ENCODE measurements at places on chromosomes 2 and 18.

DNA sequence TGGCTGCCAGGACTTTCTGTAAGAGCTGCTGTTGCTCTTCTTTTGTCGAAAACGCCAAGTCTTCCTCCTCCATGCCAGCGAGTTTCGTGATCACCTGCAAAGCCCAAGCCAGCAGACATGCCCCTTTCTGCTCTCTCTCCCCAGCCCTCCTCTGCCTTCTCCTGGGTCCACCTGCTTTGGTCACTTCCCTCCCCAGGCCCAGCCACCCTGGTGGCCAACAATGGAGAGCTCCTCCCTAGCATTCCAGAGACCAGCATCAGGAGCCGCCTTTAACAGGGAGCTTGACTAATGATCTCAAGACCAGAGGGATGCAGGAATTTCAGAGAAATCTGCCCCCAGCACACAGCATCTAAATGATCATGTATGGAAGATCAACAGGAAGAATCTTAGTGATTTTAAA lies 34.6 kb downstream of the ERCC3 start:
- DNase-seq = no peak

DNA sequence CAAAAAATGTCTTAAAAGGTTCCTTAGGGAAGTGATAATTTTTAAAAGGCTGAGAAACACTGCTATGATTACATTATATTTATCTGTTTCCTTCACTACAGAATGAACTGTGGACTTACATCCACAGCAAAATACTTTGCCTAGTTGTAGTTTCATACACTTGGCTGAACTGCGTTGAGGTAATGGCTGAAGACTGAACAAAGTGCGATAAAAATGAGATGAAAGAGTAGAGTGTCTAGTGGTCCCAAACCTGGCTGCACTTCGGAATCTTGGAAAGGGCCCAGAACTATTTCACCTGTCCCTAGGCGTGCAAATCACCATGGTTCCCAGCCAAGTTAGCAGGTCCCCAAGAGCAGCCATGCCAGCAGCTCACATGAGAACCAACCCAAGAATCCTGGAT lies 18.2 kb upstream of the IHH start:
- no peak for DNase-seq

GRCh38 chr2:232385660-232386489 lies 7.3 kb downstream of the ALPP start:
- DNase-seq = no peak

DNA sequence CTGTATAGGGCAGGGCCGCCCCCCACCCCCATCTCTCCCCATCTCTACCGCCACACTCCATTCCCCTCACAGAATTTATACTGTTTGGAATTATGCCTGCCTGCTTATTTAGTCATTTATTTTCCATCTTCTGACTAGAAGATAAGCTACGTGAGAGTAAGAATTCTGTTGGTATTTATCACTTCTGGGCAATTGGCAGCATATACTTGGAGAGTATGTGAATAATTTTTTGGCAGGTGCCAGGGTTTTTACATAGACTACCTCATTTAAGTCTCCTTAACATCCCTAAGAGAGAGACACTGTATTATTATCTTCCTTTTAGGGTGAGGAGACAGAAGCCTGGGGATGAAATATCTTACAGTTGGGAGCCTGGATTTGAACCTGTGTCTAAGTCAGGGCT lies 45.0 kb downstream of the SLC4A1AP start:
- DNase-seq = no peak

- no peak for DNase-seq
These were observed 48.6 kb downstream of the ANO7 start for GRCh38 chr2:241237047-241237446.

- no peak for DNase-seq
These were observed 42.1 kb upstream of the SNED1 start for GRCh38 chr2:240956171-240956934.

- no peak for DNase-seq
These were observed 60.4 kb downstream of the KIAA1328 start for GRCh38 chr18:36889321-36889720.

GRCh38 chr18:60060578-60060977 lies 160.8 kb downstream of the PMAIP1 start:
- DNase-seq = no peak

GRCh38 chr2:1648241-1649102 lies 95.8 kb downstream of the PXDN start:
- no peak for DNase-seq

- no peak for DNase-seq
These were observed 151.6 kb downstream of the TMEM18 start for GRCh38 chr2:525611-526010.

GRCh38 chr2:65420712-65421431 lies 11.5 kb downstream of the SPRED2 start:
- peak; percentile 38 for DNase-seq

DNA sequence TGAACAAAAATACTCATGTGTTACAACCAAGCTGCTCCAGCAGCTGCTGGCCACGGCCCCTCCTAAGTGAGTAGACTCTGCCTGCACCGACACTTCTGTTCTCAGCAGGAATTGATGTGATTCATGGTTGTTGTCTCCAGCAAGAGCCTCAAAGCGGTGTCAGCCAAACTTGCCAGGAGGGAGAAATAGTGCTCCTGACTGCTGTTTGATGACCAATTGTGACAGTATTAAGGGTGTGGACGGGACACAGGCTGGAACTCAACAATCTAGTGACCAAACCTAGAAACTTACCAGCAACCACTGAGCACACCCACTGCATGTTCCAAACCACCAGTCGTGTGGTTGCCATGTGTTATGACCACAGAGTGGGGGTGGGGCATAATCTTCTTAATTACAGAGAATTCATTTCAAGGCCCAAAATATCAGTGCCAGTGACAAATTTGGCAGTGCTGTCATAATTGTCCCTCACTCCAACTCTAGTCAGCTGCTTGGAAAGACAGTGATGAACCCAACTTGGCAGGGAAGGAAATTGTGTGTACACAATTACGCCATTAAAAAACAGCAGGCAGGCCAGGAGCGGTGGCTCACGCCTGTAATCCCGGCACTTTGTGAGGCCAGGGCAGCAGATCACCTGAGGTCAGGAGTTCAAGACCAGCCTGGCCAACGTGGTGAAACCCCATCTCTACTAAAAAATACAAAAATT lies 30.4 kb downstream of the FBLN7 start:
- DNase-seq = no peak

- DNase-seq = no peak
These were observed 97.7 kb downstream of the TMEM17 start for GRCh38 chr2:62408241-62408677.

DNA sequence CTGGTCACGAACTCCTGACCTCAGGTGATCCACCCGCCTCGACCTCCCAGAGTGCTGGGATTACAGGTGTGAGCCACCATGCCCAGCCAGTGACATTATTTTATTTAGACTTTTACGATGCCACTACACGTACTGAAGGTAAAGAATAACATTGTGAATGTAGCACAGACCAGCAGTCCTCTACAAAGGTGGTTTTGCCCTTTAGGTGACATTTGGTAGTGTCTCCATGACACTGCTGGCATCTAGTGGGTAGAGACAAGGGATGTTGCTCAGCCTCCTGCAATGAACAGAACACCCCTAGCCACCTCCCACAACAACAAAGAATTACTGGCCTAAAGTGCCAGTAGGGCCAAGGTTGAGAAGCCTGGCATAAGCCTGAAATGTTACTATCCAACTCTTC lies 69.5 kb downstream of the MYOM1 start:
- no peak for DNase-seq

- DNase-seq = peak; percentile 14
These were observed 419.9 kb downstream of the TGIF1 start for GRCh38 chr18:3869848-3870247.

GRCh38 chr2:20169796-20170703 lies 54.9 kb downstream of the SDC1 start:
- DNase-seq = no peak

DNA sequence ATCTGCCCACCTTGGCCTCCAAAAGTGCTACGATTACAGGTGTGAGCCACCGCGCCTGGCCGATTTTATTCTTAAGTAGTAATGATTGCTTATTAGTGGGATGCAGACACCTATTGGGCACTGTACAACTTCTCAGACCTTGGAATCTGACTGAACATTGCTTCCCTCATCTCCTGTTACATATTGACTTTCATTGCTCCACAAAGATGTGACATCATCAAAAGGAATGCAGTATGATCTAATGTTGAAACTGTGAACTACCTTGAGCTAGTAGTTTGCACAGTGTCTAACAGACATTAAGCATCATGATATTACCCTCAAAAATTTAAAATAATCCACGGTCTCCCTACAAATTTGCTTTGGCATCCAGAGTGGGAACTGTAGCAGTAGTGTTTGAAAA lies 109.8 kb upstream of the SIX2 start:
- DNase-seq = no peak

DNA sequence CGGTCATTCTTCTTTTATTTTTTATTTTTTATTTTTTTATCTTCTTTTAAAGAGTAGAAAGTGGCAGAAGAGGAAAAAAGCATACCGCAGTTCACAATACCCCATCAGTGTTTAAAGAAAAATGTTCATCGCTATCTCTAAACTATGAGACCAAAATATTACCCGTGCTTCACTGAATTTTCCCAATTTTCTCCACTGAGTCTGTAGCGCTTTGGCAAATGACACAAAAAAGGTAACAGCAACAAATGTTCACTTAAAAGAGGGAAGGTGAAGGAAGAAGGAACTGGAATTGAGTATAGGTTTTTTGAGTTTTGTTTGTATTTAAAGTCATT lies 15.1 kb upstream of the RIOK3 start:
- DNase-seq = no peak

- DNase-seq = no peak
These were observed 169.2 kb downstream of the LNPK start for GRCh38 chr2:175832866-175833265.

GRCh38 chr2:46846536-46846935 lies 69.1 kb downstream of the MCFD2 start:
- DNase-seq = no peak

GRCh38 chr2:28810384-28811285 lies at the start of gene SPDYA:
Gene SPDYA (plus strand): TSS chr2:28810834. CDS start chr2:28816015, 5,181 bp downstream.
- peak; percentile 87 for DNase-seq

GRCh38 chr2:205496370-205496769 lies 185.9 kb upstream of the NRP2 start:
- no peak for DNase-seq

- no peak for DNase-seq
These were observed 247.0 kb downstream of the AGAP1 start for GRCh38 chr2:235740821-235741220.

GRCh38 chr2:9276901-9277451 lies 70.4 kb downstream of the ASAP2 start:
- no peak for DNase-seq

DNA sequence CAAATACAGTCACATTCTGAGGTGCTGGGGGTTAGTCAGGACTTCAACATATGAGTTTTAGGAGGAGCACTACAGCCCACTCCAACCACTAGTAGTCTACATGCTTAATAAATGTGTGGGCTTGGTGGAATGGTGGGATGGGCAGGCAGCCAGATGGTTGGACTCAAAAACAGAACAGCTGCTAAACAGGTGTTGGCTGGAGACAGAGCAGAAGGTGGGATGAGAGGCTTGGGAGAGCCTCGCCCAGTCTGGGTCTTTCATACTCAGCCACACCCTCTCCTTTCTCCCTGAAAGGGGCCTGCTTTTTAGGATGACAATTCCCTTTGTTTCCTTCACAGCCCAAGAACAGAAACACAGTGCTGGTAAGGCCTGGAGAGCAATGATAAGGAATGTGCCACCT lies 143.9 kb upstream of the KLHL29 start:
- DNase-seq = no peak

- DNase-seq = no peak
These were observed 191.9 kb upstream of the FN1 start for GRCh38 chr2:215627771-215628170.

DNA sequence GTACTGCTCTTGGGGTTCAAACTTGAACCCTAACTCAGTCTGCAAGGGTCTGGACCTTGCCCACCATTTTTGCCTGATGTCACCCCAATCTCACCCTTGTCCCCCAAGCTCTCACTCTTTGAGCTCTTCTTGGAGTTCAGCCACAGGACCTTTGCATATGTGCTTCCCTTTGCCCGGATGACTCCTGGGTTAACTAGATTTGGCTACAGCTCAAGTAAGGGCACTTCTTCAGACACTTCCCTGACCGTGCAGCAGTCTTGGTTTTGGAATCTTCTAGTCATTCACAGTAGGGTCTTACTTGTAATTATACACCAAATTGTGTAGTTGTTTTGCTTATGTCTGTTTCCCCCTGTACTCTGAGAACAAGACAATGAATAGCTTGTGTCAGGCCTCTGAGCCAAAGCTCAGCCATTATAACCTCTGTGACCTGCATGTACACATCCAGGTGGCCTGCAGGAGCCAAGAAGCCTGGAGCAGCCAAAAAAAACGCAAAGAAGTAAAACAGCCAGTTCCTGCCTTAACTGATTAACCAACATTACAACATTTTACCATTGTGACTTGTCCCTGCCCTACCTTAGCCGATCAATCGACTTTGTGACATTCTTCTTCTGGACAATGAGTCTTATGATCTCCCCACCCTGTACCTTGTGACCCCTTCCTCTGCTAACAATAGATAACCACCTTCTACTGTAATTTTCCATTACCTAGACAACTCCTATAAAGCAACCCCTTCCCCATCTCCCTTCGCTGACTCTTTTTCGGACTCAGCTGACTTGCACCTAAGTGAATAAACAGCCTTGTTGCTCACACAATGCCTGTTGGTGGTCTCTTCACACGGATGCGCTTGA lies 1.0 kb upstream of the MOGAT1 start:
- DNase-seq = no peak

GRCh38 chr2:96329456-96329855 lies 4.3 kb downstream of the ITPRIPL1 start:
- no peak for DNase-seq

DNA sequence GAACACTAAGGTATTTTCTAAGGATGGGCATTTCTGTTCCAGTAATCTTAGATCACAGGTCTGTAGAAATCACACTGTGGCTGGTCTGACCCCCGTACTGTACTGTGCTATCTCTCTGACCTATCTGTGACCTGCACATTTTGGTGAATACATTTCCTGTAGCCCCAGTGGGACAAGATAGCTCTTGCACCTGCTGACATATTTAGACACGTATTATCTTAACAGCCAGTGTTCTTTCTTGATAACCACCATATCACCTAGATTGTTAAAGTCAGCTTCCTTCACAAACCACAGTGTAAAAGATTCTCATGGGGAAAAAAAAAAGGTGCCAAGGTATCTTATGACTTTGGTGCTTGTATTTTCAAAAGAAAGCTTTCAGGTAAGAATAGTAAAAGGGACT lies 39.8 kb upstream of the TMEM247 start:
- peak; percentile 65 for DNase-seq

GRCh38 chr2:228446734-228447133 lies 265.2 kb upstream of the SPHKAP start:
- no peak for DNase-seq

GRCh38 chr2:71690876-71691475 lies 237.6 kb downstream of the DYSF start:
- DNase-seq = no peak

GRCh38 chr2:43210467-43211303 lies 15.7 kb downstream of the ZFP36L2 start:
- DNase-seq = peak; percentile 21

GRCh38 chr18:59063300-59063906 lies 76.3 kb upstream of the SEC11C start:
- DNase-seq = no peak

DNA sequence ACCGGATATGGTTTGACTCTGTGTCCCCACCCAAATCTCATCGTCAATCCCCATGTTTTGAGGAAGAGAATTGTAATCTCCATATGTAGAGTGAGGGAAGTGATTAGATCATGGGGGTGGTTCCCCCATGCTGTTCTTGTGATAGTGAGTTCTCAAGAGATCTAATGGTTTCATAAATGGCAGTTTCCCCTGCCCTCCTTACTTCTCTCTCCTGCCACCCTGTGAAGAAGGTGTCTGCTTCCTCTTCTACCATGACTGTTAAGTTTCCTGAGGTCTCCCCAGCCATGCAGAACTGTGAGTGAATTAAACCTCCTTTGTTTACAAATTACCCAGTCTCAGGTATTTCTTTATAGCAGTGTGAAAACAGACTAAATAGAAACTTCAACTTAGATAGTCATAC lies 69.5 kb downstream of the SESTD1 start:
- DNase-seq = no peak

Measured in CD4-positive, alpha-beta T cell treated with Interferon alpha-2 for 1 hour (primary cell).